Kasumi-1 (cell line): ENCODE measurements at places on chromosomes 11 and 22.

GRCh38 chr11:19323502-19323901 is 82.8 kb upstream of the E2F8 start:
- no peak for DNase-seq

DNA sequence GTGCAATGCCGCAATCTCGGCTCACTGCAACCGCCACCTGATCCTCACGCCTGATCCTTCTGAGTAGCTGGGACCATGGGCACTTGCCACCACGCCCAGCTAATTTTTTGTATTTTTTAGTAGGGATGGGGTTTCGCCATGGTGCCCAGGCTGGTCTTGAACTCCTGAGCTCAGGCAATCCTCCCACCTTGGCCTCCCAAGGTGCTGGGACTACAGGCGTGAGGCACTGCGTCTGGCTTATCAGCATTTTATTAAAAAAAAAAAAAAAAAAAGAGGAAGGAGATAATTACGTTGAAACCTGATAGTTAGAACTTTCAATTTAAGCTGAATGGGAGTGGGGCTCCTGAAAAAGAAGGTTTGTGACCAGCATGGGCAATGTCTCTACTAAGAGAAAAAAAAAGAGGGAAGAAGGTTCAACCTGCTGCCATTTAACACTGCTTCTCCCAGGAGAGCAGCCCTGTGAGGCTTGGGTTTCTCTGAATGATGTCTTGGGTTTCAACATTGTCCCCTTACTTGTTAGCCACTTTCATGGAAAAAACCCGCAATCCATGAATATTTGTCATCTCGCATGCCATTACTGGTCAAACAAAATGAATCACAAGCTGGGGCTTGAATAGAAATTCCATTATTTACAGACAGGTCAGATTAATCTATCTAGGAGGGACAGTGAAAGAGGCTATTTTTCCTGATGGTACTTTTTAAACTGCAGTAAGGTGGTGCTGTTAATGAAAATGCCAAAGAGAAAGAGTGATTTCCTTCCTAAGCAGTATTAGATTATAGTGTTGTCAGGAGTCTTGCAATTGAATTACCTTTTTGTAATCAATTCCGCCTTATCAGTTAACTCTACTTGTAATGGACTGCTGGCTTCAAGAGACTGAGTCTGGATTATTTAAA is 72.5 kb downstream of the PACS1 start:
- DNase-seq: peak; percentile 19

GRCh38 chr11:1382429-1382828 is 7.3 kb upstream of the BRSK2 start:
- DNase-seq: no peak

DNA sequence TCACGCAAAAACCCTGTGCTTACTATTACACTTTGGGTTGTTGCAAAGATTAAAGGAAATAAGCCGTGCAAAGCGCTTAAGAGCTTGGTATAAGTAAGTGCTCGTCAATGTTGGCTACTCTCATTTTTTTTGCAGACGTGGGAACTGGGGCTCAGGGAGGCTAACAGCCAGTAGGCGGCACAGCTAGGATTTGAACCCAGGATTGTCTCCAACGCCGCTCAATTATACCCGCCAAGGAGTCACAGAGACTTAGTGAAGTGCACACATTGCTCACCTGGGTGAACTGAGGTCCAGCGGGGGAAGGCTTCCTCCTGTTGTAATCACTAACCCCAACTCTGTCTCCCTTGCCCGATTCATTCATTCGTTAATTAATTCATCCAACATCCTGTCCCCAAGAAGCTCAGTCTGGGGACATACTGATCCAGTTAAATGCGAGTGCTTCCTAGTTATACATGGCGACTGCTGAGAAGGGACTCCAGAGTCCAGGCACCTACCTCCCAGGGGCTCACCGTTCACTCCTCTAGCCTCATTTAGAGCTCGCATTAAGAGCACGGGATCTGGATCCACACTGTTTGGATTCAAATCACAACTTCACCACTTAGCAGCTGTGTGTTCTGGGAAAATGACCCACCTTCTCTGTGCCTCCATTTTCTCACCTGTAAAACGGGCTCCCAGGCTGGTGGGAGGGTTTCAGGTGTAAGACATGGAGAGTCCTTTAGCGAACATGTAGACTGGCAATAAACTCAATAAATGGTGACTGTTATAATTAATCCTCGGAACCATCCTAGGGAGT is 838 bp upstream of the MTFP1 start:
- peak; percentile 60 for DNase-seq

- no peak for DNase-seq
These were observed 6.0 kb upstream of the OR10A2 start for GRCh38 chr11:6856871-6857270.

DNA sequence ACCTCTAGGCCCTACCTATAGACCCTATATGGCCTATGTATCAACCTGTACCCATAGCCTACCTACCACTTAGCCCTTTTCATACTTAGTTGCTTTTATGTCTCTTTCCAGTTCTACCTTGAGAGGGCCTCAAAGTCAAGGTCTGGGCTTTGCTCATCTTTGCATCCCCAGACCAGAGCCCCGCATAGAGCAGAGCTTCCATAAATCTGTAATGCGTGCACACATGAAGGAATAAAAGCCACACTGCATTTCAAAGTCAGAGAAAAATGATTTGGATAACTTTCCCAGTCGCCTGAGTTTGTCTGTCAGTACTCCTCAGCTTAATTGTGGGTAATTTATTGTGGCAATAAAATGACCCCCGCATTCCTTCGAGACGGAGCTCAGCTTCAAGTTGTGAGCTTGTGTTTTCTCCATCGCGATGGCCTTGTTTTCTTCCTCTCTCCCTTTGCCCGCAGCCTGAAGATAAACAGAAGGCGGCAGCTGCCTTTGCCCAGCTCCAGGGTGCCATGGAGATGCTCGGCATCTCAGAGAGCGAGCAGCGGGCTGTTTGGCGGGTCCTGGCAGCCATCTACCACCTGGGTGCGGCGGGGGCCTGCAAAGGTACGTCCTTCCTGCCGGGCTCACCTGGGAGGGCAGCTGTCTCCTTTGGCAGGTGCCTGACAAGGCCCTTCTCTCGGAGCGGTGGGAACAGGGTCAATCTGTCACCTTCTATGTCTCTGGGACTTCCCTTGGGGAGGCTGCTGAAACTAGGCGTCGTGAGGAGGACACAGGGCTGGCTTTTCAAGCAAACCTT is 55.7 kb downstream of the MYO18B start:
- no peak for DNase-seq

DNA sequence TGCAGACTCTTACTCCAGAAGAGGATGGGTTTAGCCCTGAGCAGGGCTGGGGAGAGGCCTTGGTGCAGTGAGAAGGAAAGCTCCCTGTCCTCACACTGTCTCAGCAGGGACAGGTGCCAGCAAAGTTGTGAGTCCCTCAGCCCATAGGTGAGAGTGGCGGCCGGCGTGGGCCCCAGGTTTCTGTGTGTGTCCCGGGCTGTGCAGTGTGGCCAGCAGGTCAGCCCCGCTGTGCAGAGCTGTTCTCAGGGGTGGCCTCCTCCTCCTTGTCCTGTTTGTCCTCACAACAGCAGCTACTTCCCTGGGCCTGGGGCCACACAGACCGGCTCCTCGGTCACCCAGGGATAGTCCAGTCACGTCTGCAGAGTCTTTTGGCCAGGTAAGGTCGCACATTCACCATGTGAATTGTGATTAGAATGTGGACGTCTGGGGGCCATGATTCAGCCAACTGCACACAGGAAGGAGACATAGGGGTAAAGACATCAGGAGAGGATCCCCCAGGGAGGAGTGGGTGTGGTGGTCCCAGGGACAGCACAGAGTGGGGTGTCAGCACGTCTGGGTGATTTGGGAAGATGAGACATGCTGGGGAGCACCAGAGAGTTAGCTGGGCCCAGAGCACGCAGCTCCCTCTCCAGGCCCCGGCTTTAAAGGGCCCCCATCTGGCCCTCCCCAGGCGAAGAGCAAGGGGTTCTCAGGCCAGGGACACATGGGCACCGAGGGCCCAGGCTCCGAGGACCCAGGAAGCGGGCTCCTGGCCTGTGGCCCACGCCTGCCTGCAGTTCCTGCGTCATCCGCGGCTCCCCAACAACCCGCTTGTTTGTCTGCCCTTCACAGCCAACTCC is 81.6 kb downstream of the MYEOV start:
- DNase-seq: no peak

- no peak for DNase-seq
These were observed 752.7 kb downstream of the KCNA4 start for GRCh38 chr11:29263971-29264682.
